ENCODE measurements at places on chromosomes 11 and 22.

- DNase-seq = peak; percentile 98
Observed at GRCh38 chr22:40950962-40951794, at the start of gene RBX1. RBX1 (plus strand) TSS chr22:40951378; CDS start chr22:40951399, 21 bp downstream.

GRCh38 chr11:79536155-79536917, 95.5 kb upstream of the TENM4 start:
- DNase-seq = no peak

GRCh38 chr11:19232910-19233503, 7.7 kb downstream of the E2F8 start:
- no peak for DNase-seq

DNA sequence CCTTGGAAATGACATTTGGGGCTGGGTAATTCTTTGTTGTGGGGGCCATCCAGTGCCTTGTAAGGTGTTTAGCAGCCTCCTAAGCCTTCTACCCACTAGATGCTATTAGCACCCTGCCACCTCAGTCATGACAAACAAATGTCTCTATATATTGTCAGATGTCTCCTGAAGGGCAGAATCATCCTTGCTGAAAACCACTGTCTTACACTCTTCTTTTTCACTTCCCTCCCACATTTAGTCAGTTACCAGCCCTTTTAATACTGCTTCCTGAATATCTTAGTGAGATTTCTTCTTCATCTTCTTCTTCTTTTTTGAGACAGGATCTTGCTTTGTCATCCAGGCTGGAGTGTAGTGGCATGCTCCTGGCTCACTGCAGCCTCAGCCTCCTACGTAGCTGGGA, 33.1 kb downstream of the TNRC6B start:
- DNase-seq = no peak

GRCh38 chr11:13280092-13280722, 2.6 kb downstream of the BMAL1 start:
- no peak for DNase-seq

DNA sequence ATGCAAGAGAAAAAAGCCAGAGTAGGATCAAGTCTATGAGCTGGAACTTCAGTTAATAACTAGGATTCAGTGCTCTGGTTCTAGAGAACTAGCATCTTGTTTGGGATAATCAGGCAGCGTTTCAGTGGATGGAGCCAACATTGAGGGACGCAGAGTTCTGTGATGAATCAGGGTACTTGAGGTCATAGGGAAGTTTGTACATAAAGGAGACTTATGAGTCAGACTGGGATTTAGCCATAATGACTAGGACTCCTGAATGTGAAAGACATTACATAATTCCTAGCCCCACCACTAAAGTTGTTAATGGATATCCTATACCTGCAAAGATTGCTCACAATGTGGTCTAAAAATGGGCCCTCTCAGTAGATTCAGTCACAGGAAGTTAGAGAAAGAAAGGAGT, 6.8 kb downstream of the SLN start:
- no peak for DNase-seq

GRCh38 chr11:19808076-19808911, 95.7 kb downstream of the NAV2 start:
- no peak for DNase-seq

- DNase-seq = no peak
Observed at GRCh38 chr11:119180729-119181676, 4.3 kb upstream of the NHERF4 start.

GRCh38 chr22:48827904-48828555, 999.6 kb downstream of the BRD1 start:
- no peak for DNase-seq

GRCh38 chr11:10657308-10658271, 36.0 kb downstream of the IRAG1 start:
- no peak for DNase-seq

DNA sequence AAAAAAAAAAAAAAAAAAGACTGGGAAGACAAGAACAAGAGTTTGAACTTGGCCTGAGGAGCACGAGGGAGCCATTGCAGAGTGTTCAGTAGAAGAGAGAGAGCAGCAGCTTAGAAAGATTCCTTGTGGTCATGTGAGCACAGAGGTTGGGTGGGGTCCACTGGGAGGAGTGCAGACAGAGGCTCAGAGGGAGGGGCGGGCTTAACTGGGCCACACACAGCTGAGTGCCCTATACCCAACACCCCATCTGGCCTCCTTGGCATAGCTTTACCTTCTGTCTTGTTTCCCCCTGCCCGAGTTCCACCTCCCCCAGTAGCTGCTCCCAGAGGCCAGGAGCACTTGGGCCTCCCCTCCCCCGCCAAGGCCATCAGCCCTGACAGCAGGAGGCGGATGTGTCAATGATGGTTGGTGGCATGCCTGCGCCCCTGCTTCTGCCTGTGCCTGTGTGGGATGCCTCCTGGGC, 12.1 kb downstream of the C11orf86 start:
- no peak for DNase-seq

GRCh38 chr11:130775306-130776060, 140.8 kb downstream of the SNX19 start:
- no peak for DNase-seq

- no peak for DNase-seq
Observed at GRCh38 chr11:16935518-16936302, 78.5 kb downstream of the PLEKHA7 start.

GRCh38 chr22:49934891-49935557, 16.6 kb downstream of the CRELD2 start:
- peak; percentile 81 for DNase-seq

DNA sequence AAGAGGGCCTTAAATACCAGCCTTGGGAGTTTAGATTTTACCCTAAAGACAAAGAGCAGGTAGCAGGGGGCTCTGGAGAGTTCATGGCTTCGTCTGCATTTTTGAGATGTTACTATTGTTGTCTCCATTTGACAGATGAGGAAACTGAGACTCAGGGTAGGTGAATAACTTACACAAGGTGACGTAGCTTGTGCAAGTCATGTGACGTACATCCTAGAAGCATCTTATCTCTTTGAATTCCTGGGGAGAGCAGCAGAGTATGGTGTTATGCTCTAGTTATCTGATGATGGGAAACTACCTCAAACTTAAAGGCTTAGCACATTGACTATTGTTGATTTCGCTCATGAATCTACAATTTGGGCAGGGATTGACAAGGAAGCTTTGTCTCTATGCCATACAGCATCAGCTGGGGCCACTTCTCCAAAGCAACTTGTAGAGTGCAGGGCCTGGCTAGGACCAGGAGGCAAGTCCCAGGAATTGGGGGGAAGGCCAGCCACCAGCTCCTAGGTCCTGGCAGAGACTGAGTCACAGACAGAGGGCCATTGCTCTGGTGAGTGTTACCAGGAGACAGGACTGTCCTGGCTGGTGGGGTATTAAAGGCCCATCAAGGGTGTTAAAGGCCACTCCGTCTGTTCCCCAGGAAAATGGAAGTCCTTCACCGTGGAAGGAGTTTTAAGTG, 52.1 kb upstream of the TSKU start:
- no peak for DNase-seq

- no peak for DNase-seq
Observed at GRCh38 chr11:2166091-2166851, 5.3 kb upstream of the INS start.

DNA sequence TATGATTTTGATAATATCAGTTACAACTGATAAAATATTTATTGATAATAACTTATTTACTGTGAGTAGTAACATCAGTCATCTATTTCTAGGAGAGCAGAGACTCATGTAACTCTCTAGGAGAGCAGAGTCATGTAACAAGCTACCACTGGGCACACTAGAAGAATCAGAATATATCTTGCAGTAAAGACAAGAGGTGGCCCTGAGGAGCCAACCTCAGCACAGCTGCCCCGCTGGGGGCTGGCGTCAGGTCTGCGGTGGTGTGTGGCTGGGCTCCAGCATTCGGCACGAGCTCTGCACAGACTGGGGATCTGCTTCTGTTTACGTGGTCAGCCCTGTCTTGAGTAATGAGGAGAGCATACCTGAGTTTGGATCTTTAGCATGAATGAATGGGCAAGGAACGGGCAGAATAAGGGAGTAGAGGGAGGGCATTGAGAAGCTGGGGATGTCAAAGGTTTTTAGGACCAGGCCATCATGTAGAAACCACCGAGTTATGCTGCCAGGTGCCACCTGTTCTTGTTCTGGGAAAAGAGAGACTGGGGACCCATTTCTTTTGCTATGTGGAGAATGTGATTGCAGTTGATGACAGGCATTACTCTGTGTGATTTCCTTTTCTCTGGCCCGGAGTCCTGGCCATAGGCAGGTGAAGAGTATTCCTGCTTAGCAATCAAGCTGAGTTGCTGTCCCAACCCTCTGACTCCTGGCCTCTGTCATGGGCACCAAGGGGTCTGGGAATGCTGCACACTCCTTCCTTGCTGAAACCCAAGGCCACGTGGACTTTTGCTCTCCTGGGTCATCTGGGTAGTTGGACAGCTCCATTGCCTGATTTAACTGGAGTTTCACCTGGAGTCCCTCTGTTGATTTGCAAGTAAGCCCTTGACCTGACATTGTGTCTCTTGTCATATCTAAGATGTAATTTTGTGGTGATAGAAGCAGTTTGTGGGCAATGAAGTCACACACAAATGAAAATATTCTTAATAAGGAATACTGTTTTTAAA, 50.9 kb upstream of the HEPHL1 start:
- DNase-seq = no peak

GRCh38 chr11:72753341-72754148, 1.3 kb upstream of the ARAP1 start:
- DNase-seq = no peak

DNA sequence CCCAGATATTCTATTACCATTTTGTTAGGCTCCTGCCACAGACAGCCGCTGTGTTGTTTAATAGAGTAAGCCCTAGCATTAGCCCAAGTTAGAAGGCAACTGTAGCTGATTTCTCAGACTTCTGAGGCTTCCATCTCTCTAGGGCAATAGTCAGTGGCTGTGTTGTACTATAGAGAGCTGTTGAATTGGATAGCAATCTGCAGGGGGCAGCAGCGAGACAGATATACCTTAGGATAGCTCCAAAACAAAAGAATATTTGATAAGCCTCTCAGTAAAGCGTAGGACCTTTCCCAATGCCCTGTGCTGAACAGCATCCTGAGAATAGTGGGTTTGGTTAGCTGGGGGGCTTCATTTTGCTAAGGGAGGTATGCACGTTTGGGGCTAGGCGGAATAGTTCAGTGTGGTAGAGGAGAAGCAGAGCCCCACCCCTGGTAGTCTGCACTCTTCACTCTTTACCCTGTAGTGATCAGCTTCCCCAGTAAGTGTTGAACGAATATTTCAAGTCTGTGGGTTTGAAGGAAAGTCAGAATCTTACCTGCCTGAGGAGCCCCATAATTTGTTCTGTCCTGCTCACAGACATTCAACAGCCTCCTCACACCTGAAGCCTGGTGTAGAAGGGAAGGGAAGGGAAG, 515.1 kb downstream of the INSC start:
- DNase-seq = no peak

GRCh38 chr11:45737056-45737455, 67.9 kb upstream of the SLC35C1 start:
- DNase-seq = no peak

DNA sequence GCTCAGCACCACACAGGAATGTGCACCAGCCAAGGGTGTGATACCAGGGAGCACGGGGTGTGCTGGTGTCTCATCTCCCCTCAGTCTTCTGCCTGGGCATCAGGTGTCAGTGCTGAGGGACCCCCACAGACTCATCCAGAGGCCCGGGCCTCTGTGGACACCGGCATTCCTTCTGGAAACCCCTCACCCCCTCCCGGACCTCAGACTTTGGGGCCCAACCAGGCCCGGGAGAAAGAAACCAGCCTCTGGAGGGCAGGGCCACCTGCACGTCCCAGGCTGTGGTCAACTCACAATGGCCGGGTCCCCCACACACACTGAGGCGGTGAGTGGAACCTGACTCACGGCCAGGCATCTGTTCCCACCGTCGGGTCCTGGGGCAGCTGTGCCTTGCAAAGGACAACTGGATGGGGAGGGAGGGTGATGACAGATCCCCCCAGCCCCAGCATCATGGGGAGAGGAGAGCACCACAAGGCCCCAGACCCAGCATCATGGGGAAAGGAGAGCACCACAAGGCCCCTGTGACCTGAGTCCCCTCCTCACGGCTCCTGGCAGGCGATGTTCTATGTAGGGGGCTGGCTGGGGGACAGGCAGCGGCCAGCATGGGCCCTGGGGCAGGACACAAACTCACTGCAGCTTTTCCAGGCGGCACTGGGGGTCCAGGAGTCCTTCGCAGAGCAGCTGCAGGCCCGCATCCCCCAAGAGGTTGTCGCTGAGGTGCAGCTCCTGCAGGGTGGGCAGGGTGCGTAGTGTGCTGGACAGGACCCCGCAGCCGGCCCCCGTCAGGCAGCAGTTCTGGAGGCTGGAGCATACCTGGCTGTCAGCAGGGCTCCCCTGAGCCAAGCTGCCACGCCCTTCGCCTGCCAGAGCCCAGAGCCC, 7.6 kb downstream of the RNH1 start:
- no peak for DNase-seq

- no peak for DNase-seq
Observed at GRCh38 chr22:48415520-48415919, 1412.2 kb downstream of the BRD1 start.

DNA sequence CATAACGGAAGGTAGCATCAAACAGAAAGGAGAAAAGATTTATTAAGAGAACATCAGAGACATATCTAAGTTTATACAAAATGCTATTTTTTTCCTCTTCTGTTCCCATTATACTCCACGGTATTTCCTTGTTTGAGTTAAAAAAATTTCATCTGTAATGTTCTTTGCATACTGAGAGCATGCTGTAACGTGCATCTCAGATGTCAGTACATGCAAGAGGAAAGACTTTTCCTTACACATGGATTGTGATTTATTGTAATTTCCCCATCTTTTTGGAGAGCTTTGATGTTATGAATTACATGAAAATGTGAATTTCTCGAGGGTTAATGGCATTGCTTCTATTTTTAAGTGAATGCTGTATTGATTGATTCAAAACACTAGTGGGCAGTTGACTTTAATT, 1164.0 kb downstream of the LRRC4C start:
- no peak for DNase-seq

- DNase-seq = no peak
Observed at GRCh38 chr11:19936461-19936860, 223.8 kb downstream of the DBX1 start.

DNA sequence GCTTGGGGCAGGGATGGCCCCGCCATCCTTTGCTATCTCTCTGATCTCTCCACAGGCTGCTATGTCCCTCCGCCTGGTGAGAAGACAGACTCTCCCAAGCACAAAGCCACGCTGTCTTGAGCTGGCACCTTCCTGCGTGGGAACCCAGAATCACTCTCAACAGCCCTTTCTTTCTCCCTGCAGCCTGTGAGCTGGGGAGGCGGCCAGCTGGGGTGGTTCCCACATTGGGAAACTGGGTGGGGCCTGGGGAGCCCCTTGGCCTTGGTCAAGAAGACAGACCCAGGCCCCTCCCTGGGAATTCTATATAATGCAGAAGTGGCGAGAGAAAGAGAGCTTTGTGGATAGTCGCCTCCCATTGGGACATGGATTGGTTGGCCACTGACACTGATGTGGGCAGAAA, 129.0 kb upstream of the TIMP3 start:
- DNase-seq = no peak

- no peak for DNase-seq
Observed at GRCh38 chr22:37157516-37158285, 8.0 kb upstream of the IL2RB start.

GRCh38 chr11:33630936-33631748, 69.5 kb downstream of the C11orf91 start:
- no peak for DNase-seq

GRCh38 chr11:47514825-47515647, 37.9 kb downstream of the CELF1 start:
- no peak for DNase-seq

GRCh38 chr11:128669506-128670270, 24.2 kb upstream of the FLI1 start:
- no peak for DNase-seq
